GM13977 (cell line): ENCODE measurements at places on chromosomes 2 and 18.

DNA sequence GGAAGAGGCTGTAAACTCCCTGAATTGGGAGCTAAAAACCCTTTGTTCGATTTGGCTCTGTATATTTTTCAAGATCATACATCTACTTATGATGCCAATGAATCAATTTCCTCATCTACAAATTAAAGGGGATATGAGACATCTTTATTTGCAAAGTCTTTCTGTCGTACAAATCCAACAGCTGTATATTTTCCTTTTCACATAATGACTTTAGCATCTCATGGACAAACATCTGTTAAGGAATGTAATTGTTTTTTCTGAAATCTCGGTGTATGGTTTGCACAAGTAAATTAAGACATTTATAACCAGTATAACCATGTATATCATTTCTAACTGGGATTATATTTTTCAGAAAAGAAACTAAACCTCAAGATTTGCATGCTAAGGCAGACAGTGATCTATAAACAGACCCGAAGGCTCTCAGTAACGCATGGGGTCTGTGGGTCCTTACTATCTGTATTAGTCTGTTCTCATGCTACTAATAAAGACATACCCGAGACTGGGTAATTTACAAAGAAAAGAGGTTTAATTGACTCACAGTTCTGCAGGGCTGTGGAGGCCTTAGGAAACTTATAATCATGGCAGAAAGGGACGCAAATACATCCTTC, 130.8 kb downstream of the SLC8A1 start:
- no peak for DNase-seq

DNA sequence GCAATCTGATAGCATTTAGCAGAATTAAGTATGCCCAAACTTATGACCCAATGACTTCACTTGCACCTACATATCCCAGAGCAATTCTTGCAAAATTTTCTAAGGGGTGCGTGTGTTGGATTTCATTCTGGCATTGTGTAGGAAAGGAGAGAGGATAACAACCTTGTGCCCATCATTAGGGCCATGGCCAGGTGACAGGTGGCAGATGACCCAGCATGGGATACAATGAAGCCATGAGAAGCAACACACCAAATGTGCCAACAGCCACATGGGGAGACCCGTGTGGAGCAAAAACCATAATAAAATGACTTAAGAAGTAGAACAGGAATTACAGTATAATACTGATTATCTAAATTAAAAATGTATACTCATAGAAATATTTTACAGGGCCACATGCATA, 166.9 kb upstream of the EPB41L3 start:
- no peak for DNase-seq

GRCh38 chr2:160570376-160570775, 76.8 kb upstream of the RBMS1 start:
- no peak for DNase-seq

- no peak for DNase-seq
Observed at GRCh38 chr18:58590839-58591238, 38.1 kb downstream of the ALPK2 start.

GRCh38 chr18:3554811-3555427, 104.9 kb downstream of the TGIF1 start:
- DNase-seq = no peak

DNA sequence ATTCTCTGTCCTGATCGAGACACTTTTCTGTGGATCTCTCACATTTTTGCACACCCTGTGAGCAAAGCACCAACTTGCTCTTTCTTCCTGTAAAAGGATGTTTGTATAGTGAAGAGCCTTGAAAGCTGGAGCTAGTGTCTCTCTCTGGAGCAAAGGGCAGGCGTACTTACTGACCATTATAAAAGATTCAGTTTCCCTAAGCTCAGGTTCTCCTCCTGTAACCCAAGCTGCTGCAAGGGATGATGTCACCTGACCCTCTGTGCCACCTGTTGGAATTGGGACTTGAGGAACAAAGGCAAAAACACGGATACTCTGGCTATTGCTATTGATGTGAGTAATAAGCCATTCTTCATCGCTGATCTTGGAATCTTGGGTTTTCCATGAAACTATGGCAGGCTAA, 52.6 kb upstream of the NEMP2 start:
- DNase-seq = no peak

DNA sequence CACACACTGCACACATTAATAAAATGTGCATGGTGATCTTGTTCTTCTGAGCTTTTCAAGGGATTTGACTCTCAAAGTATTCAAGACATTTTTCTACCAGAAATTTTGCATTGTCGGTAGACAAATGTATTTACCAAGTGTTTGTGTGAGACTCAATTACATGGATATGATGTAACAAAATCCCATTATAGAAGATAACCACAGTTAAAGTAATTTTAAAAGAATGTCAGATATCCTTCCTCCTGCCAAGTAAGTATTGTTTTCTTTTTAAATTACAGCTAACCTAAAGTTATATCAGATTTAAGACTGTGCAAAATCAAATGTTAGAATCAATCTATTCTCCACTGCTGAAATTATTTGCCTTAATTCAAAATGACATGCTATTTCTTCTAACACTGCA, 1344.5 kb upstream of the CHAC2 start:
- DNase-seq = no peak

DNA sequence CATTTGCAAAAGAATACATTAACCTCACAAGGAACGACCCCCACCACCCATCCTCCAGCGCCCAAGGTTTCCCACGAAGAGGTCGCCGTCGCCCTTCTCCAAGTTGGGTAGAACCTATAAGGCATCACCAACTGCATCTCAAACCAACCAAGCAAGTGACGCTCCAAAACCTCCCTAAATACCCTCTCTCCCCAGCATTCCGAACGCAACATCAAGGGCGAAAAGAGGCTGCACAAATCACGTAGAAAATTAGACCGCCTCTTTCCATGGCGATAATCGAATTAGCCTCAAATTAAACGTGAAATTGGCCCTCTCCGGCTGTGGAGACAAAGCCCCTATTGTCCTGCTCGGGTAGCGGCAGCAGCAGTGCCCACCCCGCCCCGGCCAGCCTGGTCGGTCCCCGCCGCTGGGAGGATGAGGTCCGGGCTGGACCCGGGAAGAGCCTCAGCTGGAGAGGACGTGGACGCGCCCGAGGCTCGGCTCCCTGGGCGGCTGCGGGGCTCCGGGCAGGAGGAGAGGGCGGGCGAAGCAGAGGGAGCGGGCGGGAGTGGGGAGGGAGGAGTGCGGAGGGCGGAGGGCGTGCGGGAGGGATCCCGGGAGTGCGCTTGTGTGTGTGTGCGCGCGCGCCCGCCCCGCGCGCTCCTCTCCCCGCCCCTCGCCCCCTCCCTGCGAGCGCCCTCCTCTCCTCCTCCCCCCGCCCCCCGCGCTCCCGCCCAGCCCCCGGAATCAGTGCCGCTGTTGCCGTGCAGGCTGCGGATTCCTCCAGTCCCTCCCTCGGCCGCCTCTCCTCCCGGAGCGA, at the start of gene SPTBN1:
Gene SPTBN1 (plus strand): TSS at position 765 of the 799 bp plus-strand sequence. CDS start 70,092 bp downstream, outside the sequence.
- peak; percentile 81 for DNase-seq

DNA sequence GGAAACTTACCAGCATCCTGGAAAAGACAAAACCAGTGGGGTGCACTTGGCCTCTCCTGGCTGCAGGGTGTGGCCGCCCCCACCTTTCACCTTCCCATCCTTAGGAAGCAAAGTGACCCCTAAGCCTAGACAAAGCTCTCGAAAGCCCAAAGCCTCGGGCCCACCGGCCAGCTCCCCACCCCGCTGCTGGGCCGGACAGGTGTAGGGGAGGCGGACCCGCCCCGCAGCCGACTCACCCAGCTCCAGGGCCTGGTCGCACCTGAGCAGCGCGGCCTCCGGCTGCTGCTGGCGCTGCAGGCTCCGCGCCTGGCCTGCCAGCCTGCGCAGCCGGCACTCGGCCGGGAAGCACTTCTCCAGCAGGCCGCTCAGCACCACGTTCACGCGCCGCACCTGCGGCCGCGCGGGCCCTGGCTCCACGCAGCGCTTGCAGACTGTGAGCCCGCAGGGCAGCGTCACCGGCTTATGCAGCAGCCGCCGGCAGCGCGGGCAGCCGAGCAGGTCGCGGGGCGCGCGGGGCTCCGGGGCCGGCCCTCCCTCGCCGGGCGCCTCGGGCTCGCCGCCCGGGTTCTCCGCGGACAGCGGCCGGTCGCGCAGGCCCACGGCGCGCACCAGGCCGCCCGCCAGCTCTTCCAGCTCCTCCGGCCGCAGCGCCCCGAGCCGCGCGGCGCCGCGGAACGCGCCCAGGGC, 979 bp downstream of the LONRF2 start:
- DNase-seq = no peak

GRCh38 chr2:202763916-202764315, 107.7 kb downstream of the ICA1L start:
- no peak for DNase-seq

DNA sequence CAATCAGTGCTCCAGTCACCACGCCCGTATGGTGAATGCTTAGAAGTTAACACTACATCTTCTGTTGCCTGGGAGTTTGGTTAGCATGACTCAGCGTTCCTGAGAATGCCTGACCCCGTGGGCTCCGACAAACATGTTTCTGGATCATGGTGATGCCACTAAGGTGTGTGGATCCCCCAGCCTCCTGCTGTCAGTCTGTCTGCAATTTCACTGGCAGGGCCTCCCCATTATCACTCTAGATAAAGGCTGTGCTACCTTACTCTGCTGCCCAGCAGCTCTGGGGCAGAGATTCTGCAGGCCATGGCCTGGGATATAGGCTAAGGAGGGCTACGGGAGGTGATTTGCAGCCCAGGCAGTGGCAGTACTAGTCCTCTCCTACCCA, 66.0 kb downstream of the STPG4 start:
- no peak for DNase-seq

GRCh38 chr2:39948016-39948719, 169.1 kb upstream of the THUMPD2 start:
- no peak for DNase-seq

DNA sequence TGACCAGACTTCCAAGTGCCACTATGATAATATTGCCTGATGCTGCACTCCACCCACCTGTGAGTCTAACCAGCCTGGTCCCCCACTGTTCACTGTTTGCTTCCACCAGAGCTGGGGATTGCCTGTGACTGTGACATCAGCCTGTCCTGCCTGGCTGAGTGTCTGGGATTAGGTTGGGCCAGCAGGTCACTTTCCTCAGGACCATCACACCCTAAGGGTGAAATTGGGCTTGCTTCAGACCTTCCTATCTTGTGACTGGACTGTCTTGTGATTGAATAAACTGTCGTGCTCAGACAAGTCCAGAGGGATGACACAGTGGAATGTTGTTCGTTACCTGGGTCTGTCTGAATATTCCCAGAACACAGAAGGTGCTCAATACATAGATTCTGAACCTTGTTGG, 87.4 kb upstream of the HK2 start:
- DNase-seq = no peak

DNA sequence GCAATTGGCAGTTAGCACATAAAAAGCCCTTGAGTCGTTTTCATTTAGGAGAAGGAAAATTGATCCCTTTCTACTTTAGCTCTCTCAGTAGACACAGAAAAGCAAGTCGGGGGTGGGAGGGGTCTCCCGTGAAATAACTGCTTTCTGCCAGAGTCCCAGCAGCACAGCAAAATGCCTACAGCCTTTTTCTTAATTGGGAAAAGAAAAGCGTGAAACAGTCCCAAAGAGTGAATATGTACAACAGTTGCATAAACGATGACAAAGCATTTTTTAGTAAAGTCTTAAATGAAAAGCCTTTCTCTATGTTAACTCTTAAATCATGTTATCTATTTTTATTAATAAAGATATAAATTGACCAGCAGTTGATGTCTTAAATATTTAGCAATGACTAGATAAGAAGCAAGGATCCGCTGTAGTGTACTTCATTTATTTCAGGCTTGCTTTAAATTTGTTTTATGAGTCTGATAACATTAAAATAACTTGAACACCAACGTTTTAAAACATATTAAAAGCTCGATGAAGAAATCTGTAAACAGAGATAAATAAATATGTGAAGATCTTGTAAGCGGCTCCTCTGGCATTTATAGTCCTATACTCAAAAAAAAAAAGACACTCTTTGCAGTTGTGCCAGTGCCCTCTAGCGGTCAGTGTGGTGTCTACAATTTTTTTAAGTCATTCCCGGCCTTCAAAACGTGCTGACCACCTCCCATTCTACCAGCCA, 42.3 kb upstream of the ATIC start:
- peak; percentile 40 for DNase-seq
